HFFc6 (cell line): ENCODE measurements at places on chromosomes 6 and 20. TPM values are rescaled to one million over a fixed set of nuclear protein-coding genes. Genes with fewer than 3 reads are reported as not detected.

SRC gene
- total RNA-seq: 23.3 to 32.5 TPM (median 29.6 TPM) in 3 replicates

- peak overlapping the region; percentile 85 for H3K4me3 ChIP-seq
- H3K27ac ChIP-seq: peak overlapping the region; percentile 93
- peak; percentile 92 for DNase-seq
- H3K4me1 ChIP-seq: peaks cover 40% of the 10 kb centered on the region
These were observed 86.8 kb downstream of the GJA1 start for GRCh38 chr6:121522265-121522664.

FAM229B gene
- 28.5 to 40.0 TPM (median 34.7 TPM) in 3 replicates for total RNA-seq

GRCh38 chr20:17852323-17852722 is 116.3 kb downstream of the SNX5 start:
- peaks cover 63% of the 10 kb centered on the region for H3K4me1 ChIP-seq
- peak overlapping the region; percentile 73; the same call in 1 of the 2 replicates for H3K27ac ChIP-seq
- no peak for DNase-seq
- peaks cover 2% of the 10 kb centered on the region; the same call in 1 of the 2 replicates for H3K27me3 ChIP-seq
- peaks cover 8% of the 10 kb centered on the region; the same call in 1 of the 2 replicates for H3K36me3 ChIP-seq

AIF1 gene
- not detected in 2 replicates for total RNA-seq

DNA sequence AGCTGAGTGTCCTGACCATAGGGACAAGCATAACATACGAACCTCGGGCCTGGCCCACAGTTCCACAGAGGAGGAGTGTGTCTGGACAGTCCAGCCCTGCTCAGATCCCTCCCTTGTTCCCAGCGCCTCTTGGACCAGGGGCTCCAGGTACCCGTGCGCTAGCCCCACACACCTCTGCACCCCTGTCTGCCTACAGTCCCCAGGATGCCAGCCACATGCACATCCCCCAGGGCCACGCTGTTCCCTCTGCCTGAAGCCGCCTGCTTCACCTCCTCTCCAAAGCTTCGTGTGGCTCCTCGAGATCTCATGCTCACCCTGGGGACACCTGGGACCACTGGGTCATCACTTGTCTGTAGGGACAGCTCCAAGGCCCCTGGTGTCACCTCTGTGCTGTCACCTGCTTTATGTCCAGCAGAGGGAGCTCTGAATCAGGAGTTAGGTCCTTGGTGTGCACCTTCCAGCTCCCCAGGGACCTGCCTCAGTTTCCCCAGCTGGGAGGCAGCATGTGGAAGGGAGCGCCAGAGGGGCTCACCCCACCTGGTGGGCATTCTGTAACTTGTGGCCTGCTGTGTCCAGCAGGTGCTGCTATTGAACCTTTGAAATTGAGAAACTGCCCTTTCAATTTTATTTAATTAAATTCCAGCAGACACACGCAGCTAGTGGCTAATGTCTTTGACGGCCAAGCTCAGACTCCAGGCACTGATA is 7.3 kb upstream of the YTHDF1 start:
- H3K4me1 ChIP-seq: peaks cover 10% of the 10 kb centered on the region; the same call in 1 of the 2 replicates
- DNase-seq: no peak
- H3K36me3 ChIP-seq: no peaks in the 10 kb centered on the region

- H3K4me1 ChIP-seq: peaks cover 34% of the 10 kb centered on the region
- H3K4me3 ChIP-seq: peak overlapping the region; percentile 55
- peak; percentile 77 for DNase-seq
- peak overlapping the region; percentile 47 for H3K27ac ChIP-seq
- peaks cover 6% of the 10 kb centered on the region; the same call in 1 of the 2 replicates for H3K27me3 ChIP-seq
These were observed 2.8 kb upstream of the GINM1 start for GRCh38 chr6:149563203-149563927.

PARD6B gene
- total RNA-seq: 0.32 to 0.69 TPM (median 0.59 TPM) in 3 replicates

NR2E1 gene
- not detected in 3 replicates for total RNA-seq

- no peak overlapping the region for H3K4me3 ChIP-seq
- DNase-seq: no peak
- H3K27me3 ChIP-seq: peaks cover 5% of the 10 kb centered on the region
- H3K27ac ChIP-seq: no peak overlapping the region
- H3K36me3 ChIP-seq: no peaks in the 10 kb centered on the region
These were observed 61.1 kb upstream of the ZFP64 start for GRCh38 chr20:52252664-52253063.

DNA sequence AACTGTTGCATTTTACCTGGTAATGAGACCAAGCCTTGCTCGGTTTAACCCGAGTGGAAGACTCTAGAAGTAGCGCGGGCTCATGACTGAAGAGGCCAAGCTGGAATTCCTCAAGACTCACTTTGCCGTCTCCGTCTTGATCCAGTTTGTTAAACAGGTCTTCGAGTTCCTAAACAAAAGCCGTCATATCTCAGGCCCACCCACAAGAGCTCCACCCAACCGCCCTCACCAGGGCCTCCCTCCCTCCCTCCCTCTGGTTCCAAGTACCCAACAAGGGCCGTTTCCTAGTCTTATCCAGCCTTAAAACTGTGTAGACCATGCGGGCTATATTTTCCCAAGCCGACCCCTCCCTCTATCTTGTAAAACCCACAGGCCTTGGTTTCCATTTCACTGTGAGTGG is 81.4 kb downstream of the NINL start:
- no peak overlapping the region for H3K4me3 ChIP-seq
- H3K27me3 ChIP-seq: peaks cover 2% of the 10 kb centered on the region
- H3K36me3 ChIP-seq: peaks cover 4% of the 10 kb centered on the region

DNA sequence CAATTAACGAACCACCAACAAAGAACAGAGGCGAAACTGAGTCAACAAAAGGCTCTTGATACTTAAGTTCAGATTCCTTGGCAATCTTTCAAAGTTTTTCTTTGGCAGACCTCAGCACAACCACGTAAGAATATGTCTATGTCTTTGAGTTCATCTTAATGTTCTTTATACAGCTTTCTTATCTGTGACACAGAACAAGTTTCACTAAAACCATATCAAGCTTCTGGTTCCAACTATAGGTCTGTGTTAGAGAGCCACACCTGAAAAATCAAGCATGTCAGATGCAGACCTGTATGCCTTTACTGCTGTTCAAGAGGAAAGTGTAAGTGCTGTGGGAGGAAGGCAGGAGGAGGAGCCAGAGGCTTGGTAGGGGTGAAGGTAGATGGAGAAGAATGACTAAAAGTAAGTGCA is 271.3 kb downstream of the KHDC1L start:
- peak overlapping the region; percentile 96 for H3K27ac ChIP-seq
- H3K4me1 ChIP-seq: peaks cover 74% of the 10 kb centered on the region
- no peak for DNase-seq
- H3K4me3 ChIP-seq: peak overlapping the region; percentile 70
- no peaks in the 10 kb centered on the region for H3K36me3 ChIP-seq

DNA sequence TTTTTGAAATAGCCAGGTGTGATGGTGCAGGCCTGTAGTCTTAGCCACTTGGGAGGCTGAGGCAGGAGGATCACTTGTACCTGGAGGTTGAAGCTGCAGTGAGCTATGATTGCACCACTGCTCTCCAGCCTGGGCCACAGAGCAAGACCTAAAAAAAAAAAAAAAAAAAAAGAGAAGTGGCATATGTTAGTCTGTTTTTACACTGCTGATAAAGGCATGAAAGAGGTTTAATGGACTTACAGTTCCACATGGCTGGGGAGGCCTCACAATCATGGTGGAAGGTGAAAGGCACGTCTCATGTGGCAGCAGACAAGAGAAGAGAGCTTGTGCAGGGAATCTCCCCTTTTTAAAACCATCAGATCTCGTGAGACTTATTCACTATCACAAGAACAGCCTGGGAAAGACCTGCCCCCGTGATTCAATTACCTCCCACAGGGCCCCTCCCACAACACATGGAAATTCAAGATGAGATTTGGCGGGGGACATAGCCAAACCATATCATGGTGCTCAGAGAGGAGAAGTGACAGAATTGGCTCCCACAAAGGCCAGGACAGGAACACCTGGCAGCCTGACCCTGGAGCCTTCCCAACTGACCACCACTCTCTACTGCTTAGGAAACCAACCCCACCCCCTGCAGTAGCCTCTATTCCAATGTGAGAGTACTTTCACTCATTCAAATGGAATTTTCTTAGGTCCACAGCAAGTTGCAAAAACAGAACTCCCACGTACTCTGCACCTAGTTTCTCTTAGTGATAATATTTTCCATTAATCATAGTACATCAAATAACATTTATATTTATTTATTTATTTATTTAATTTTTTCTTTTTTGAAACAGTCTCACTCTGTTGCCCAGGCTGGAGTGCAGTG is 29.8 kb downstream of the ARHGAP40 start:
- H3K4me3 ChIP-seq: no peak overlapping the region
- H3K27ac ChIP-seq: no peak overlapping the region
- H3K4me1 ChIP-seq: peaks cover 10% of the 10 kb centered on the region; the same call in 1 of the 2 replicates
- H3K36me3 ChIP-seq: no peaks in the 10 kb centered on the region

MAK gene
- total RNA-seq: not detected in 3 replicates

GRCh38 chr6:43076464-43077332 is 584 bp downstream of the PTK7 start:
- H3K4me3 ChIP-seq: peak overlapping the region; percentile 89
- H3K27me3 ChIP-seq: peaks cover 1% of the 10 kb centered on the region; the same call in 1 of the 2 replicates
- no peak for DNase-seq
- H3K4me1 ChIP-seq: peaks cover 33% of the 10 kb centered on the region
- no peaks in the 10 kb centered on the region; the same call in 1 of the 2 replicates for H3K36me3 ChIP-seq

ORC3 gene
- total RNA-seq: 24.9 and 26.7 TPM in 2 replicates
